SJSA1 (cell line): ENCODE measurements at places on chromosomes 3 and 15. TPM values are rescaled to one million over a fixed set of nuclear protein-coding genes. Genes with fewer than 3 reads are reported as not detected.

DNA sequence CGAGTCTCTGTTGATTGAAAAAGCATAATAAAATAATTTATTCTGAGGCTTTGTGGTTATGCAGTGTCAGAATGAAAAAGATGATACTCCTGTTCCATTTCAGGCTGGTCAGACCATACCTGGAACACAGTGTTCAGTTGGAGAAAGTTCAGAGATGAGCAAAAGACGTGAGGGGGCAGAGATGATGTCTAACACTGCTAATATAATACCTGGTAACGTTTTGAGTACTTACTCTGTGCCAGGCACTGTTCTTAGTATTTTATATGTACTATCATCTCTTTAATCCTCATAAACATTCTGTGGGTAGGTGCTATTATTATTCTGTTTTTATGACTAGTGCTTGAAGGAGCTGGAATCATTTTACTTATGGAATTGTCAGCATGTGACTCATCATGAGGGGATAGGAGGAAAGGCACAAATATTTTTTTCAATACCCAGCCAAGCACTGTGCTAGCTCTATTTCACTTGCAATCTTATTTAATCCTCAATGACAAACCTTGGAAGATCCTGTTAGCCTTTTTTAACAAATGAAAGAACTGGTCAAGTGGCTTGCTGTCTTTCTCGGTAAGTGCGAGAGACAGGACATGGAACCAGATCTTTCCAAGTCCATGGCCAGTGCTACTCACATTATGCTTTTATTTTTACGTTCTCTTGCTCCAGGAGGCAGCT, 31.8 kb downstream of the IQGAP1 start:
- DNase-seq, result peak; percentile 81

WDR53 gene
- 9.3 and 12.7 TPM in 2 replicates for total RNA-seq

DNA sequence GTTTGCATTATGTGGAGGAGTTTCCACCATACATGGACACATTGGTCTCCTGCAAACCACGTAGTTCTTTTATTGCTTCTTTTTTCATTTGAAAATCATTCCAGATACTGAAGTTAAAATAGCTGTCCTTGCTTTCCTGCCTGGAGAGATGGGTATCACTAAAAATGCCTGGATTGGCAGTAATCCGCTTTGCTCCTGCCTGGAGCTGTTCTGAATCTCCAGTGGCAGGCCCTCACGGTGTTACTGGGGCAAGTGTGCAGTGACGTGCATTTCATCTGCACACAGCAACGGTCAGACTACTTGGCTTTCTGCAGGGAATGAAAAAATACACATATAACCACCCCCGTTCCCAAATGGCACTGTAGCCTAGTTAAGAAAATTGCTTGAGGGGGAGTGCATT, 272.9 kb downstream of the IL5RA start:
- no peak for DNase-seq

GRCh38 chr3:197226179-197226578, 72.2 kb downstream of the DLG1 start:
- DNase-seq, result no peak

DNA sequence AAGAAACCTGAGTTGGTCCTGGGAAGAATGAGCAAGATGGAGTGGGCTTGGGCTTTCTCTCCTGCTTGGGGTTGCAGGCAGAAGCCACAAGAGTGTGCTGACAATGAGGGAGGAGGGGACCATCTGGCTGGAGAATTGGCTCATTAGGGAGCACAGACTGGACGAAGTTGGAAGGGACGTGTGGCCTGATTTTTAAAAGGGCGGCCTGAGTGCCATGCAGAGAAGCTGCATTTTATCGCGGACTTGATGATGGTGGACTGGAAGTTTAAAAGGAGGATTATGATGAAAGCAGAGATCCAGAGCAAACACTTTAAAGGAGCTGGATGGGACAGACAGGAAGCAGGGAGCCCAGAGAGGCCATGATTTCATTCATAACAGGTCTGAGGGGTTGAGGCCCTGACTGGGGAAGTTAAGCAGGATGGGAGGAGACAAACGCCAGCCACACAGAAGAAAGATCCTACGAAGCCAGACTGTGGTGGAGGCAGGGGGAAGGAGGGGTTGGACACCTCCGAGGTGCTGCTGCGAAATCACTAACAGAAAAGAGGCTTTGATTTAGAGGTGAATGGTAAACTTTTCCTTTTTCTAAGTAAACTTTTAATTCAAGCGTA, 23.6 kb downstream of the TLNRD1 start:
- DNase-seq, result no peak
